Naive thymus-derived CD8-positive, alpha-beta T cell (primary cell): ENCODE measurements at places on chromosomes 12 and 14.

DNA sequence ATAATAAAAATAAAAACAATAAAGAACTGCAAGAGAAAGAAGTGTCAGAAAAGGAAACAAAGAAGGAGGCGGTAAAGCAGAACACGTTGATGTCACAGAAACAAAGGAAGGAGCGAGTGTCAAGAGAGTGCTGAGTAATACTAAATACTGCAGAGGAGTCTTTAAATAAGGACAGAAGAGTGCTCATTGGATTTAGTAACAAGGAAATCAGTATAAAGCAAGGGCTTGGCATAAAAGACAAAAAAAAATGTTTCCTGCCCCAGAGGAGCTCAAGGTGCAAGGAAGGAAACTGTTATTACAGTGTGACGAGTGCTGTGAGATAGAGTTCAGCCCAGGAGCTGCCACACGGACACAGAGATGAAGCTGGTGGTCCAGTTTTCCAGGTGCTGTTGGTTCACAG, 8.4 kb upstream of the TUBA1A start:
- no peak for DNase-seq

GRCh38 chr12:104460973-104461698, 4.4 kb downstream of the CHST11 start:
- no peak for DNase-seq

DNA sequence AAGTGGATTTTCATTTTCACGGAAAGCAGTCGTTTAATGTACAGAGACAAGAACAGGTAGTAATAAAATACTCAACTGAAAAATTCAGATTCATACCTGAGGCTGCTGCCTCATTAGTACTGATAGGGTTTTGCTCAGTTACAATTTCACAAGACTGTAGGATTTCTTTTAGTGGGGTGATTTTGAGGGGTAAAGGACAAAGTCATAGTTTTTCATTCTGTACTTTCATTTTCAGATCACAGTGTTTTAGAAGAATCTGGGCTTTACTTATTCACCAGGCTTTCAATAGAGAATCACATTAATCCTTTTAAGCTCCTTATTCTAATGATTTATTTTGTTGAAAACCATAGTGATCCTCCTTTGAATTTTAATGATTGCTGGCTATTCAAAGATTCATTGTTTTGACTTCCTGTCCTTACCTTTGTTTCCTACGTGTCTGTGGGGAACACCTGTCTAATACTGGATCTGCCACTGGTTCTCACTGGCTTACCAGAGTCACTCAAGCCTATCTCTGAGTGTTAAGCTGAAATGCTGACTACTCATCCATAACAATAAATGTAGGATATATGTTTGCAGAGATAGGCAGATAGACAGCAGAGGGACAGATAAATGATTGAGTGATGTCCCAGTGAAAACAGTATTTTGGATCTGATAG, 243.8 kb upstream of the NPAS3 start:
- DNase-seq = no peak

- no peak for DNase-seq
Observed at GRCh38 chr14:44099743-44100488, 407.2 kb downstream of the FSCB start.
